ENCODE measurements at places on chromosomes 3 and 15.

DNA sequence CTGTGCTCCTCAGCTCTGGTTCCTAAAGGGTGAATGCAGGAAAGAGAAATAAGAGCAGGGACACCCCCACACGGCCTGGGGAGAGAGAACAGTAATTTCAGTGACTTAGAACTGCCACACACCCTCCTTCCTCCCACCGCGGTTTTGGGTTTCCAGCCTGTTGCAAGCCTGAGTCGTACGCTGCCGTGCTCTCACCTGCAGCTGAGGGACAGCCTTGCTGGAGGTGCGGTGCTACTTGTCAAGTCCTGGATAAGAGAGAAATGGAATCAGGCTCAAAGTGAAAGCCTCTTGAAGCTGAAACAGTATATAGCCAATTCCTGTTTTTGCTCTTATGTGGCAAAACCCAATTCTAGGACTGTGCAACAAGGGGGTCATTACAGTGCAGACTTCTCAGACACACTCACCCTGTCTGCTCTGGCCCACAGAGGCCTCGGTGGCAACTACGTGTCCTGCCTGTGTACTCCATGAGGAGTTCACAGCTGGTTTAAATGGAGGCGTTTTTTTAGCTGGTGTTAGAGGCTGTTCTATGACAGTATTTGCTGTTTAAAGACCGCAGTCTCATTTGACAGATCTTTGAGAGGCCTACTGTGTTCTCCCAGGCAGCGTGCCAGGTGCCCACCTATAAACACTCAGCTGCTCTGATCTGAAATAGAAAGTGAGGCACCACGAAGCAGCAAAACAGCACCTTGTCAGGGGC lies 42.9 kb downstream of the TBC1D2B start:
- peak; percentile 76 for DNase-seq
- H3K27me3 ChIP-seq = no peaks in the 10 kb centered on the region
- peak overlapping the region; percentile 97 for H3K27ac ChIP-seq

GRCh38 chr15:74776821-74777768 lies 4.8 kb upstream of the CSK start:
- peak overlapping the region; percentile 80 for H3K4me3 ChIP-seq
- H3K36me3 ChIP-seq = peaks cover 25% of the 10 kb centered on the region
- H3K4me1 ChIP-seq = peaks cover 53% of the 10 kb centered on the region
- H3K27ac ChIP-seq = peak overlapping the region; percentile 99

DNA sequence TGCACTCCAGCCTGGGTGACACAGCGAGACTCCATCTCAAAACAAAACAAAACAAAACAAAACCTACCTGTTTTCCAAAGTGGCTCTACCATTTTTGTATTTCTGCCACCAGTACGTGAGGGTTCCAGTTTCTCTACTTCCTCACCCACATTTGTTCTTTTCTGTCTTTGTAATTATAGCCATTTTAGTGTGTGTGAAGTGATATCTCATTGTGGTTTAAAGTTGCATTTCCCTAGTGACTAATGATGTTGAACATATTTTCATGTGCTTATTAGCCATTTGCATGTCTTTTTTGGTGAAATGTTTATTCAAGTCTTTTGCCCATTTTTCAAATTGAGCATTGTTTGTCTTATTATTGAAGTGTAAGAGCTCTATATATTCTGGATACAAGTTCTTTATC lies 50.7 kb downstream of the TRA2B start:
- DNase-seq = no peak
- peaks cover 18% of the 10 kb centered on the region for H3K27me3 ChIP-seq
- H3K4me3 ChIP-seq = no peak overlapping the region

- no peak for DNase-seq
- no peaks in the 10 kb centered on the region for H3K27me3 ChIP-seq
- no peaks in the 10 kb centered on the region for H3K4me1 ChIP-seq
- H3K36me3 ChIP-seq = no peaks in the 10 kb centered on the region
These were observed 144.1 kb upstream of the ALCAM start for GRCh38 chr3:105222568-105223093.

- H3K27me3 ChIP-seq = peaks cover 26% of the 10 kb centered on the region
- no peaks in the 10 kb centered on the region for H3K36me3 ChIP-seq
- H3K27ac ChIP-seq = no peak overlapping the region
- H3K4me1 ChIP-seq = no peaks in the 10 kb centered on the region
These were observed 466.9 kb upstream of the MDFIC2 start for GRCh38 chr3:70779296-70779695.

DNA sequence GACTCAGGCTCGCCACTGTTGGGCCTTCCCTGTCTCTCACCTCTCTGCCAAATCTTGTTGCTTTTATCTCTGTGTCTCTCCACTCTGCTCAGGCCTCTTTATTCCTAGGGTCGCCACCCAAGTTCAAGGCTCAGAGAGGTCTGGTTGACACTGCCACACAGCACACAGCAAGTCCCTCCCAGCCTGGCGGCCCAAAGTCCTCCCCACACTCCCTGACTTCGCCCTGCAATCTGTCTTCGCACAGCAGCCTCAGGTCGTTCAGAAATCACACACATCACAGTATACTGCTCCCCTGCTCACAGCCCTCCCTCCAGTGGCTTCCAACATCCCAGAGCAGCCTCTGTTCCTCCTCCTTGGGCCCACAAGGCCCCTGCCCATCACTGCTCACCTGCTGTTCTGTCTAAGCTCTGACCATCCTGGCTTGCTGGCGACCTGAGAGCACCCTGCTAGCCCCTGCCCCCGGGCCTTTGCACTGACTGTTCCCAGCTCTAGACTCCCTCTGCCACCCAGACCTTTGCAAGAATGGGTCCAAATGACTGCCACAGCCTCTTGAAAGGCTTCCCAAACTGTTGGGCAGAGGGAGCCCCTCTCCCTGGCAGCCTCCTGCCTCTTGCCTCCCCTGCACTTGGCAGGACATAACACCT lies 48.4 kb downstream of the MGLL start:
- no peaks in the 10 kb centered on the region for H3K36me3 ChIP-seq
- no peak overlapping the region for H3K27ac ChIP-seq
- DNase-seq = no peak

GRCh38 chr3:154235330-154235729 lies 89.0 kb downstream of the DHX36 start:
- no peaks in the 10 kb centered on the region for H3K4me1 ChIP-seq
- H3K27ac ChIP-seq = no peak overlapping the region
- DNase-seq = no peak
- H3K27me3 ChIP-seq = peaks cover 39% of the 10 kb centered on the region
- H3K4me3 ChIP-seq = no peak overlapping the region

- H3K27me3 ChIP-seq = no peaks in the 10 kb centered on the region
- peaks cover 19% of the 10 kb centered on the region for H3K4me1 ChIP-seq
- peaks cover 10% of the 10 kb centered on the region for H3K36me3 ChIP-seq
- no peak for DNase-seq
These were observed 429.4 kb downstream of the SHQ1 start for GRCh38 chr3:72418856-72419255.

DNA sequence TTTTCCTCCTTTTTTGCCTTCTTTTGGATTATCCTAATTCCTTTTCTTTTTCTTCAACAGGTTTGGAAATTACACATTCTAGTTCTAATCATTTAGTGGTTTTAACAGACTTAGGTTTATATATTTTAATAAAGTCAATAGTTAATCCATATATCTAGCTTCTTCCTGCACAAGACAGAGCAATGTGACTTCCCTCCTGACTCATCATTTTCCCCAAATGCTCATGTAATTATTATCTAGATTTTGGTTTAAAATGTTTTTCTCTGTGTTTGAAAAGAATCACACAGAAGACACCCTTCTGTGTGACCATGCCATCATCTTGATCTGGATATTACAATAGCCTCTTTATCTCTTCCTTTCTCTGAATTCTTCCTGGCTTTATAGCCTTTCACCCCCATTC lies 28.6 kb upstream of the SSR3 start:
- no peak overlapping the region for H3K4me3 ChIP-seq
- DNase-seq = no peak
- H3K4me1 ChIP-seq = no peaks in the 10 kb centered on the region

- H3K4me3 ChIP-seq = no peak overlapping the region
- no peaks in the 10 kb centered on the region for H3K4me1 ChIP-seq
- H3K36me3 ChIP-seq = no peaks in the 10 kb centered on the region
These were observed 1037.2 kb downstream of the SQOR start for GRCh38 chr15:46672041-46672440.

DNA sequence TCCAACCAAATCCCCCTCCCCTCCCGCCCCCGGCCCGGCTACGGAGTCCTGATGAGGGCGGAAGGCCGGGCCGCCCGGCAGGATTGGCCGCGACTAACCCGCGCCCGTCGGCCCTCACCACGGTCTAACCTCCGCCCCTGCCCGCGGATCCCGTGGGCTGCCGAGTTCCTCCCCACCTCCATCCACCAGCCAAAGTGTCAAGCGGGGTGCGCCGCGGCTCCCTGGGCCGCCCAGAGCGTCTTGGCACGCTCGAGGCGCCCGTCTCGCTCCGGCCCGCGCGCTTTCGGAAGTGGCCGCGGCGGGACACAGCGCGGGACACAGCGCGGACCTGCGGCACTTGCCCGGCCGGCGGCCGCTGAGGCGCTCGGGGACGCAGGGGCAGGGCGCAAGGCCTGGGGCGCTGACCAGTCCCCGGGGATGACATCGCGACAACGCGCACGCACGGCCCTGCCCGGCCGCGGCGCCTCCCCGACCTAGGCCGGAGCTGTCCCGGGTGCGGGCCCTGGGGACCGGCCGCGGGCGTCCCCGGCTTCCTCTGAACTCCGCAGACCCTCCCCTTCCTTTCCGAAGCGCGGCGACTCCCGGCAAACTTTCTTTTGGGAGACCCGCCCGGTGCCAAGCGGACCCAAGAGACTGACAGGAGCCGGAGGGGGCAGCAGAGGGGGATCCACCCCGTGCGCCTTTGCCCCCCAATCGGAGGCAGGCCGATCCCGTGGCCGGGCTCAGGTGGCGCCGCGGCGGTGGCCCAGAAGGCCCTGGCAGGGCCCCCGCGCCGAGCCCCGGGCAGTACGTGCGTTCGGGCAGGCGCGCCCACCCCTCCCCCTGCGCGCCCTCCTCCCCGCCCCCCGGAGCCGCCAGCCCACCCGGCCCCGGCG lies 112.8 kb upstream of the ICE2 start:
- H3K27ac ChIP-seq = peak overlapping the region; percentile 87
- H3K4me1 ChIP-seq = peaks cover 44% of the 10 kb centered on the region
- peak overlapping the region; percentile 83 for H3K4me3 ChIP-seq
- no peak for DNase-seq

DNA sequence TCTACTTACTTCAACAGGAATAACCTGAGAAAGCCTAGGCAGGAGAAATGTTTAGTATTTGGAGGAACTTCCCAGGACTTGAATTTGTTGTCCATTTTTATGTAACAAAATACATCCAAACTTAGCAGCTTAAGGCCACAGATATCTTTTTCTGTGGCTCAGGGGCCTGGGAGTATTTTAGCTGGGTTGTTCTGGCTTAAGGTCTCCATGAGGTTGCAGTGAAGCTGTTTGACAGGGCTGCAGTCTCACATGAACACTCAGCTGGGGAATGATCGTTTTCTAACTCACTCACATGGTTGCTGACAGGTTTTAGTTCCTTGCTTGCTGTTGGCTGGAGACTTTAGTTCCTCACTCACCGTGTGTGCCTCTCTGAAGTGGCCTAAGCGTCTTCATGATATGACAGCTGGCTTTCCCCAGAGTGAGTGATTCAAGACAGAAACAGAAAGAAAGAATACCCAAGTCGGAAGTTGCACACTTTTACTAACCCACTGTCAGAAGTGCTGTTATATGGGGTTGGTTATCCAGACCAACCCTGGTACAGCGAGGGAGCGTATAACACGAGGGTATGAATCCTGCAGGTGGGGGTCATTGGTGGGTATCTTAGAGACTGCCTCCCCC lies 229.7 kb upstream of the TBL1XR1 start:
- peak overlapping the region; percentile 91 for H3K27ac ChIP-seq
- peaks cover 4% of the 10 kb centered on the region for H3K36me3 ChIP-seq
- peak overlapping the region; percentile 65 for H3K4me3 ChIP-seq
- H3K27me3 ChIP-seq = no peaks in the 10 kb centered on the region

DNA sequence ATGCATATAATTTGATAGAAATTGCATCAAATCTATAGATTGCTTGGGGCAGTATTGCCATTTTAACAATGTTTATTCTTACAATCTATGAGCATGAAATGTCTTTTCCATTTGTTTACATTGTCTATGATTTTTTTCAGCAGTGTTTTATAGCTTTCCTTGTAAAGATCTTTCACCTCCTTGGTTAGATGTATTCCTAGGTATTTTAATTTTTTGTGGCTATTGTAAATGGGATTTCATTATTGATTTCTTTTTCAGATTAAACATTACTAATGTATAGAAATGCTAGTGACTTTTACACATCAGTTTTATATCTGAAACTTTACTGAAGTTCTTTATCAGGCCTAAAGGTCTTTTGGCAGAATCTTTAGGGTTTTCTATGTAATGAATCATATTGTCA lies 237.6 kb upstream of the STAC start:
- H3K4me3 ChIP-seq = no peak overlapping the region
- H3K4me1 ChIP-seq = no peaks in the 10 kb centered on the region
- no peaks in the 10 kb centered on the region for H3K27me3 ChIP-seq
- no peak overlapping the region for H3K27ac ChIP-seq

DNA sequence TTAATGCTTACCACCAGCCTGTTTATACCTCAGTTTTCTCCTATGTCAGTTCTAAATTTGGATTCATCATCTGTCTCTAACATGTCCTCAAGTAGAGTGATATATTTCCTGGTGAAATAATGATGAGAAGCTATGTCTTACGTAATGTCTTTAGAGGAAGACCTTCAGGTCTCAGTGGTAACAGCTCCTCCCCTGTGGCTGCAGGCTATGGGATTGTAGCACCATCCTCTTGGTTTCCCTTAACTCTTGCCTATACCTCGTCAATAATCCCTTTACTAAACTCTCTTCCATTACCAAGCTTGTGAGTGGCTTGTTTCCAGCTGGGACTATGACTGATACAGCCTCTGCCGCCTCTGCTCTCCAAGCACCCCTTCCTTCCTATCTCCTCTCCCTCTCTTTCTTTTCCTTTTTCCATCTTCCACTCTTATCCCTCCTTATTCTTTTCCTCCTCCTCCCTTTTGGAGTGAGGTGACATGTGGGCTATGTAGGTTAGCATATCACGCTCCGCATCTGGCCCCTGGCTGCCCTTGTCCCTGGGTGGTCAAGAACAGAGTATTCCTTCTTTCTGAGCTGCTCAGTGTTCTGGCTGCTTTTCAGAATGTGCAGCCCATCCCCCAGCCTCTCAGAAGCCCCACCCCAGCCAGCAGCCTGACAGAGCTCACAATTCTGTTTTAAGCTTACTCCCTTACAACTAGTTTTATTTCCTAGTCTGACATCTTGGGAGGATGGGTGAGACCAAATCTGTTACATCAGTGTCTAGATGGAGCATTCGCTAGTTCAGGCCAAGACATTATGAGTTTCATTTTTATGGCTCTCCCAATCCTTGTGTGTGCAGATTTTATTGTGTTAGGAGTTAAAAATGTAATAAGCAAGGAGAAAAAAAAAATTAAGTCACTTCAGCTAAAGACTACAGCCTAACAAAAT lies 75.0 kb upstream of the RNU6-1 start:
- H3K4me3 ChIP-seq = no peak overlapping the region
- H3K36me3 ChIP-seq = peaks cover 3% of the 10 kb centered on the region
- H3K4me1 ChIP-seq = no peaks in the 10 kb centered on the region
- DNase-seq = no peak
- no peaks in the 10 kb centered on the region for H3K27me3 ChIP-seq

DNA sequence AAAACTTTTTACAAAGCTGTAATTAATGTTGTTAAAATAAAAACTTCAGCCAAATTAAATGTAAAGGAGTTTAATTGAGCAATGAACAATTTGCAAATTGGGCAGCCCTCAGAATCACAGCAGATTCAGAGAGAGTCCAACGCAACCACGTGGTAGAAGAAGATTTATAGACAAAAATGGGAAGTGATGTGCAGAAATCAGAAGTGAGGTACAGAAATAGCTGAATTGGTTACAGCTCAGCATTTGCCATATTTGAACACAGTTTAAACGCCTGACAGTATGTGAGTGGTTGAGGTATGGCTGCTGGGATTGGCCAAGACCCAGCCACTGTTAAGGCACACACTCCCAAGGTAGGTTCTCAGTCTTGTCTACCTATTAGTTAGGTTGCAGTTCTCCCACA lies 14.4 kb upstream of the PLA2G4D start:
- no peaks in the 10 kb centered on the region for H3K4me1 ChIP-seq
- no peaks in the 10 kb centered on the region for H3K36me3 ChIP-seq
- peaks cover 73% of the 10 kb centered on the region for H3K27me3 ChIP-seq
- no peak for DNase-seq
- H3K4me3 ChIP-seq = no peak overlapping the region
- no peak overlapping the region for H3K27ac ChIP-seq

All from effector memory CD8-positive, alpha-beta T cell (primary cell).